SHP77 treated with DMSO at 0.1 percent for 48 hours (cell line): ENCODE measurements at places on chromosomes 3 and 15.

DNA sequence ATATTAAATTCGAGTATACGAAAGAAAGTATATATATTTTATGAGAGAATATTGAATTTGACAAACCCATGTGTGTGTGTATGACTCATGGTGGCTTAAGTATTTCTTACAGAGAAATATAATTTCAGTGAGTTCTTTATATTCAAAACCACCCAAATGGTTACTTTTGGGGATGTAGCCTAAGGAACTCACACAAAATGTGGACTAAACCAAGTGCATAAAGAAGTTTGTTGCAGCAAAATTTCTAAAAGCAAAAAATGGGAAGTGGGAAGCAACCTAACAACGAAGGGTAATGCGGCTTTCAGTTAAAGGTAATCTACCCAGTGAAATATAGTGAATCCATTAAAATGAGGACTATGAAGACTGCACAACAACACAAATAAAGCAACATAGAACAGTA is 277.1 kb downstream of the EDEM1 start:
- DNase-seq = no peak

GRCh38 chr15:28104326-28104725 is 5.2 kb upstream of the OCA2 start:
- no peak for DNase-seq

GRCh38 chr3:13860001-13860400 is 19.9 kb downstream of the WNT7A start:
- no peak for DNase-seq

DNA sequence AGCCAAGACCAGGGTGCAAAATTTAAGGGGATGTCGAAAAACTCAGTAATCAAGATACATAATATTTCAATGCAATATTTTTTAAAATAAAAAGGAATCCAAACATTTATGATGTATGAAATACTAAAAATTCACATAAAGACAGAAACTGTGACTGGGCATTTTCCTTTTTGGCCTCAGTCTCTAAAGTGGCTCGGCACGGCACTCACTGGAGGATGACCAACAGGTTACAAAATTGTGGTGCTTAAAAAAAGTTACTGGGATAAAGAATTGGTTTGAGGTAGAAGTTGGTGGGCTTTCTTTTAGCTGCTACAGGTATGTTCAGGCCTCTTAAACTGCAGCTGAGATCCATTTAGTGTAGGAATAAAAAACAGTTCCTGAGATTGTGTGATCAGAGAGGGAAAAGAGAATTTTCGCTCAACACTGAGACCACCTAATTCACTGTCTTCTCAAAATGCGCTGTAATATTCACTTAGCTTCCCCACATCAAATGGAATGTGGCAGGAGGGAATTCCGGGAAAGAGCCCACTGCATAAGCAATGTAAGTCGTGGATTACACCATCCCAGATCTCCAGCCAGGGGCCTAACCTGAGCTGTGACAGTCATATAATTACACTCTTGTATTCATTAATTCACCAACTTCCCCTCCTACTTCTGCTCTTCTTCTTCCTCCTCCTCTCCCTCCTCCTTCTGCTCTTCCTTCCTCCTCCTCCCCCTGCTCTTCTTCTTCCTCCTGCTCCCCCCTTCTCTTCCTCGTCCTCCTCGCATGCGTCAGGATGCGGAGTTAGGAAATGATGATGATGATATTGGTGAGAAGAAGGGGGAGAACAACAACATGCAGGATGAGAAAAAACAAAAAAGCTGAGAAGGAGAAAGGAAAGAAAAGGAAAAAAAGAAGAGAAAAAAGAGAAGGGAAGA is 45.9 kb downstream of the HES1 start:
- DNase-seq = no peak

- DNase-seq = no peak
Measured at GRCh38 chr3:12401208-12401607, 83.1 kb upstream of the TSEN2 start.
